Stimulated activated CD4-positive, alpha-beta T cell treated with anti-CD3 and anti-CD28 coated beads, Interleukin-15, amount 100 ng/mL, for 1 hour (primary cell): ENCODE measurements at places on chromosomes 1 and 21.

DNA sequence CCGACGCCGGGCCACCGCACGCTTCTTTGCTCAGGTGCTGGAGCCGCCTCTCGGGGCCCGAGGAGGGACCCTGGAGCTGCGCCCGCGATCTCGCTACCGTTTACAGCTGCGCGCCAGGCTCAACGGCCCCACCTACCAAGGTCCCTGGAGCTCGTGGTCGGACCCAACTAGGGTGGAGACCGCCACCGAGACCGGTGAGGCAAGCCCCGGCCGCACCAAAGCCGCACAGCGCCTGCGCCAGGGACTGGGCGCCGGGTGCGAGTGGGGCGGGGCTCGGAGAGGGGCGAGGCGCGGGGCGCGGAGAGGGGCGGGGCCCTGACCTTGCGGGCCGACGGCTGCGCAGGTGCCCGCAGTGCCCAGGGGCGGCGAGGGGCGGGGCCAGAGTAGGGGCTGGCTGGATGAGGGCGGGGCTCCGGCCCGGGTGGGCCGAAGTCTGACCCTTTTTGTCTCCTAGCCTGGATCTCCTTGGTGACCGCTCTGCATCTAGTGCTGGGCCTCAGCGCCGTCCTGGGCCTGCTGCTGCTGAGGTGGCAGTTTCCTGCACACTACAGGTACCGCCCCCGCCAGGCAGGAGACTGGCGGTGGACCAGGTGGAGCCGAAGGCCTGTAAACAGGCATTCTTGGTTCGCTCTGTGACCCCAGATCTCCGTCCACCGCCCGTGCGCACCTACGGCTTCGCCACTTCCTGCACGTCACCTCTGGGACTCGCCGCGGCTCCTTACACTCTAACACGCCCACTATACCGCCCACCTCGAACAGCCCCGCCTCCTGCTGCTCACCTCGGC lies 9.8 kb upstream of the CDC20 start:
- peak; percentile 31 for DNase-seq

- DNase-seq = no peak
Measured at GRCh38 chr1:99306644-99307043, 42.4 kb downstream of the PLPPR4 start.

DNA sequence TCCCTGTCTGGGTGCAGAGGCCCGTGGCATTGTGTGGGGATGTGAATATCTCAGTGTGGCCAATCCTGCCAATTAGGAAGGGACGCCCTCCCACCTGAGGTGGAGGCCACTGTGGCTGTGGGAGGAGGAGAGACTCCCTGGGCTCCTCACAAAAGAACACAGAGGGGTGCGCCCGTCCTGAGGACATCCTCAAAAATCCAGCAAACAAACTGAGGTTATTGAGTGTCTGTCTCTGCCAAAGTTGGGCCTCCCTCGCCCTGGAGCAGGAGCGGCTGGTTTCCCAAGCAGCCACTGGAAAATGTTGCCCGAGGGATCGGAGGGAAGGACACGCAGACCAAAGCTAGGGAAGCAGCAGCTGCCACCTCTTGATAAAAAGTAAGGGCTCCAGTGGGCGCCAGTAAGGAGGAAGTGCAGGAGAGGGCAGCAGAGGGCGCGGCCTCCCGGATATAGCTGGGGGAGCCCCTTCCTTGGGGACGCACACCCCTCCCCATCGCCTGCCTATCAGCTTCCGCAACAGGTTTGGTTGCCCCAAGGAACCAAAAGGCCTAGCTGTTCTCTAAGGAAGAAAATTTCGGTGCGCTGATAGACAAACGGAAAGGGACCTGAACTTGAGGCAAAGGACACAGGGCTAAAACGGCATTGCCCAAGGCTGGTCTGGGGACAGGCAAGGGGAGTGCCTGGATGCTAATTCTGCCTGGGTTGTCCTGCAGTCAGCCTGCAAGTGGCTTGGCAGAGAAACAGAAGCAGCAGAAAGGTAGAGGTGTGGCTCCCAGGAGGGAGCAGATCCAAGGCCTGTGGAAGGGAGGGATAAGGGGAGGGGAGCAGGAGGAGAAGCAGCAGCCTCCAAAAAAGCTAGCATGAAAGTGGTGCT lies 1.7 kb upstream of the GRIK3 start:
- DNase-seq = no peak

GRCh38 chr21:30447056-30447455 lies 7.0 kb downstream of the KRTAP15-1 start:
- no peak for DNase-seq

DNA sequence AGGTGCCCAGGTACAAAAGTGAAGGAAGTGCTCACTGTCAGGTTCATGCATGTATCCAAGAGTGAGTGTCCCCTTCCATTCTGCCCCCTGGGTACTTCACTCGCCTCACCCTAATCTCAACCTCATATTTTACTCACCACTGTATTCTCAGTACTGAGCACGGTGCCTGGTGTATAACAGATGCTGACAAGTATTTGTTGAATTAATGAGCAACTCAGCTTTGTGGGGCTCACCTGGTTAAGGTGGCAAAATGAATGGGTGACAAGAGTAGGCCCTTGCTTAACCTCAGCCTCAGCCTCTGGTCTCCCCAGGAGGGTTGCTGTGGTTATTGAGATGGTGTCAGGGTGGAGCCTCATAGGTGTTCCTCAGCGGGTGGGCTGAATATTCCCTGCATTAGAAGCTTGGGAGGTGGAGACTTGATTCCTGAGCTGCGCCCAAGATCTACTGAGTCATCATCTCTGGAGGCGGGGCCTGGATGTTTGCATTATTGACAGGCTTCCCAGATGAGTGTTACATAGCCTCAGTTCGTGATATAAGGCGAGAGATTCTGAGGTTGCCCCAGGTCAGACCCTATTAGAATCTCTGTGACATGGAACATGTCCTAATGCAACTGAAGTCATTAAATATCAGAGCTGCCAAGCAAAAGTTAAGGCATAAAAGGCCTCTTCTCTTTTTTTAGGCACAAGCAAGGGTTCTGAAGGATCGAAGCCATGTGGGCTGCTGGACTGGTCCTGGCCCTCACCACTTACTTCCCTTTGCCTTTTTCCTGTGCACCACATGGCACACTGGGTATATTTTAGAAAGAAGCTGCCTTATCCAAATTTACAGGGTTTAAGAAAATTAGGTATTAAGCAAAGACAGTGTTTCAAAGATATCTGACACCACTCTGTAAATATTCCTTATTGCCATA lies 39.2 kb downstream of the SYT6 start:
- DNase-seq = no peak

DNA sequence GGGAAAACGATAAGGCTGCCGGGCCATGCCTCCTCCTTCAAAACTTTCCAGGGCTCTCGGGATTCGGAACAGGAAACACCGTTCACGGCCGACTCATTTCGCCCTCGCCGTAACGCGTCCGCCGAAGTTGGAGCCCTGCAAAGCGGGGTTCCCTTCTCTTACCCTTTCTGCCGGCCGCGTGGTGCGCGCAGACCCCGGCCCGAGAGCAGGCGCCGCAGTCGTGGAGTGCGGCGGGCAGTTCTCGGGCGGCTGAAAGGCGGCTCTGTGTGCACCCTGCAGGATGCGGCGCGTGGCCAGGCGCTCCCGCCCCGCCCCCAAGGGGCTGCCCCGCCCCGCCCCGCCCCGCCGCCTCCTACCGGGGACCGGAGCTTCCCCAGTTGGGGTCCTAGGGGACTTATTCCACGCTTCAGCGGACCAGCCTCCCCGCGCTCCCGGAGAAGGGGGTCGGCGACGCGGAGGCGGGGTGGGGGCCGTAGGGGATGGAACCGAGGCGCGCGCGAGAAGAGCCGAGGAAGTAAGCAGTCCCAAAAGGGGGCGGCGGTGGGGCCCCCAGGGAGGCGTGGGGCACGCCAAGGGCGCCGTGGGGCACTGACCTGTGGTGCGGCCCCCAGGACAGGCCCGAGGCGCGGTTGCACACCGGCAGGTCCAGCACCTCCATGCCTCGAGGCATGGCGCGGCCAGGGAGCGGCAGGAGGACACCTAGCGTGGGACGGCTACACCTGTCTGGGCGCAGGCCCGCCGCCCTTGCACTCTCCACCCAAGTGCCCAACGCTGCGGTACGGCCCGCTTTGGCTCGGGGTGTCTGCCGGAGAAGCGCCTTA lies at the start of gene MCOLN2:
Gene MCOLN2, minus strand, starts transcription at position 268 of the 821 bp plus-strand sequence. Its CDS starts 241 bp downstream, at position 27.
- peak; percentile 41 for DNase-seq

- no peak for DNase-seq
Measured at GRCh38 chr1:55519276-55519675, 304.1 kb upstream of the USP24 start.

DNA sequence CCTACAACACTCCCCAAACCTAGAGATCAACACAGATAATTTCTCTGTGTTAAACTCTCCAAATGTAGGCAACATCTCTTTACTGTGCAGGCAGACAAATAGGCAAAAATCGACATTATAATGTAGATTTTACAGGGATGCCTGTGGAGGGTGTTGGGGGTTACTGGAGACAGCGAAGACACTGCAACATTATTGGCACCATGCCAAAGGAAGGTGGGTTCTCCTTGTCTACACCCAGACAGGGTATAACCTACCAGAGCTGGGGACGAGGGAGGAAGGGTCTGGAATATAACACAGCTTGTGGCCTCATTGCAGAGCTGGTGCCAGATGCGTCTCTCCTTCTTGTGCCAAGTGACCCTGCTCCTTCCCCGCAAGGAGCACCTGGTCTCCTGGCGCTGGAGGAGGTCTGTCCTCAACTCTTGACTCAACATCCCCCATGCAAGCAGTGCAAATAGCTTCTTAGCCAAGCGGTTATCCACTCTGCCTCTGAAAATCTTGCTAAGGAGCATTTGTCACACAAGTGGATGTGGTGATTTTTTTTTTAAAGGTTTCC lies 404.0 kb downstream of the PRDM2 start:
- no peak for DNase-seq
